Body of pancreas (tissue), 4 donors: ENCODE measurements at places on chromosomes 11 and 22. TPM values are rescaled to one million over a fixed set of nuclear protein-coding genes. Genes with fewer than 3 reads are reported as not detected.

Gene MS4A15
- not detected for total RNA-seq

DNA sequence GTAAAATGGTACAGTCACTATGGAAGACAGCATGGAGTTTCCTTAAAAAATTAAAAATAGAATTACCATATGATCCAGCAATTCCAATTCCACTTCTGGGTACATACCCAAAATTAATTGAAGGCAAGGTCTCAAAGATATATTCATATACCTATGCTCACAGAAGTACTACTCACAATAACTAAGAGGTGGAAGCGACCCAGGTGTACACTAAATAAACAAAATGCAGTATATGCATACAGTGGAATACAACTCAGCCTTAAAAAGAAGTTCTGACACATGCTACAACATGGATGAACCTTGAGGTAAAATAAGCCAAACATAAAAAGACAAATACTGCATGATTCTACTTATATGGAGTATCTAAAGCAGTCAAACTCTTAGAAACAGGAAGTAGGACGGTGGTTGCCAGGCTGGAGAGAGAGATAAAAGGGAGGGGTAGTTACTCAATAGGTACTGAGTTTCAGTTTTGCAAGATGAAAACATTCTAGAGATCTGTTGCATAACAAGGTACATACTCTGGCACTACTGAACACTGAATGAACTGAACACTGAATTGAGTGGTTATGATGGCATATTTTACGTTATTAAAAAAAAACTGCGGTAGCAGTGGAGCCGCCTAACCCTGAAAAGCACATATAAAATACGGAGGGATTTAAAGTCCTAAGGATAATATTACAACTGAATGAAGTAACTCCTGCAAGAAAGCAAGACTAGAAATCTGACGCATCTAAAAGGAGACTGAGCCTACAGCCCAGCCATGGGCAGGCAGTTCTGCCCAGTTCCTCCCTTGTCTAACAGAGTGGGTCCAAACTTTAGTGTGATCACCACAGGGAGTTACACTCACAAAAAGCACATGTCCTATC, 12.8 kb downstream of the DGCR2 start:
- DNase-seq = peak; percentile 58

Gene EIF3D
- total RNA-seq = 136 TPM

Gene SLC22A8
- total RNA-seq = not detected

DNA sequence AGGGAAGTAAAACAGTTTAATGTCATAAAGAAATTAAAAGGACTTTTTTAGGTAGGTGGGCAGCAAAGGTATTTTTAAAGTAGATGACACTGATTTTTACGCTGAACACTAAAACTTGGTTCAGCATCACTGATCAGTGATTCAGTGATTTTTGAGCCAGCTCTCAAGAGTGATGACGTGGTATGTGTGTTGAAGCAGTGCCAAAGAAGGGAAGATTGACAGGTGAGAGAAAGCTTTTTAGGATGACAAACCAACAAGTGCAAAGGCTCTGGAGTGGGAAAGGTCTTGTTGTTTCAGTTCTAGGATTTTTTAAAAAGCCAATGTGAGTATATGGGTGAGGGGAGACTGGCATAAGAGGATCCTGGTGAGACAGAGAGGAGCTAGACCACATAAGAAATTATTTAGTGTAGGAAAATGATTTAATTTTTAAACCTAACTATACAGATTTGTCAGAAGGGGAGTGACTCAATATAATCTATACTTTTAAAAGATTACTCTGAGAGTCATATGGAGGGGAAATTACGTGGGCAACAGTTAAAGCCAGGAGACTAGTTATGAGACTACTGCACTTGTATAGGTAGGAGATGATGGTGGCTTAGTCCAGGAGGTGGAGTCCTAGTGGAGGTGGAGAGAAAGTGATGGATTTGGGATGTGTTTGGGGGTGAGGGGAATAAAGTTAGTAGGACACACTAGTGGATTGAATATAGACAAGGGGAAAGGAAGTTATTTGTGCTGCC, 17.6 kb upstream of the CALCB start:
- DNase-seq = no peak
